ENCODE measurements at places on chromosomes 7 and 10. TPM values are rescaled to one million over a fixed set of nuclear protein-coding genes. Genes with fewer than 3 reads are reported as not detected.
A peak's percentile ranks its signal among the peaks of the same experiment; 100 is the strongest.

The DPCD gene
- total RNA-seq, result 9.9 TPM

The LRRC18 gene
- total RNA-seq, result not detected

- DNase-seq, result no peak
These were observed 78.4 kb upstream of the MEOX2 start for GRCh38 chr7:15764851-15765382.

- no peak for DNase-seq
These were observed 96.3 kb downstream of the CDK14 start for GRCh38 chr7:90692396-90692795.

GRCh38 chr10:61063901-61064300 lies 119.9 kb upstream of the RHOBTB1 start:
- no peak for DNase-seq

GRCh38 chr10:95513941-95514392 lies 47.2 kb downstream of the SORBS1 start:
- no peak for DNase-seq

GRCh38 chr7:115474137-115474536 lies 552.2 kb downstream of the MDFIC start:
- no peak for DNase-seq

DNA sequence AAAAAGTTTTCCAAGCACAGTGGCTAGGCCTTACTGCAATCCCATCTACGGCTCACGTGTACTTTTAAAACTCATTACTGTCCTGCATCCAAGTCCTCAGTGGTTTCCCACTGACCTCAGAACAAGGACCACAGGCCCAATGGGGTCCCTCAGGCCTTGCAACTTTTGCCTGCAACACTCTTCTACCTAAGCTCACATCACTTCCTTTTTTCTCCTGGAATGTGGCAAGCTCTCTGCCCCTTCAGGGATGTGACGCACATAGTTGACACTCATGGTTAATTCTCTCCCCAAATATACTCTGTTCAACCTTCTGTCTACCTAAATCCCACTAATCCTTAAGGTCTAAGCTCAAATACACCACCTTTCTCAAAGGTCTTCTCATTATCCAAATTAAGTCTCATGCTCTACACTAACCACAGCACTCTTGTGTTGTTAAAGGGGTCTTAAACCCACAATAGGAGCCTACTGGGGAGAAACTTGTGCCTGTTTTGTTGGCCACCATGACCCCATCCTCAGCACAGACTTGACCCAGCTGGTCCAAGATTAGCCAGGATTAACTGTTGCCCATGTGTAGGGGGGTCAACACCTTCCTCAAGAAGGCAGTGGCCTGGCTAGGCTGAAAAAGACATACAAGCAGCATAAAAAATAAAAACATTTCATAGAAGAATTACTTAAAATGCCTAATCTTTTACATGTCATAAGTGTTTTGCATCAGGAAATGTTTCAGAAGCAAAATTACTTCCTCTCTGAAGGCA lies 15.2 kb downstream of the HNRNPF start:
- no peak for DNase-seq

DNA sequence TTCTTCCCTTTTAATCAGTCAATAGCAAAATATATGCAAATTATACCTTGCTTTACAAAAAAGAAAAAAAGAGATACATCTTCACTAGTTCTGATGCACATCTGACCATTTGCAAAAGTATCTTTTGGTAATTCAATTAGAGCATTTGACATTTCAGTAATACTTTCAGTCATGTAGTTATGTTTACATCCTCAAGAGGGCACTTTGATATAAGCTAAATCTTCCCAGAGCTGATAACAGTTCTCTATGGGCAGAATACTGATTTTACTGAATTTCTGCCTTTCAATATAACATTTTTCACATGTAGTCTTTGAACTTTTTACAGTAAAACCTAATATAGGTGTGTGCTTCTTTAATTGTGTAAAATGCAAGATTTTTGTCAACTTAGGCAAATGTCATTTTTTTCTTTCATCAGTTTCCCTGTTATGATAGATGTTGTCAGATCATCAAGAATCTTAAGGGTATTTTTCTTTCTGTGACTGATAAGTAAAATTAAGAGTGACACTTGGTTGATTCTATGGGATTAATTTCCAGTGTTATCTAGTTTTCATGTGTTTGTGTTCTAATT lies 703.5 kb upstream of the SEMA3D start:
- no peak for DNase-seq

DNA sequence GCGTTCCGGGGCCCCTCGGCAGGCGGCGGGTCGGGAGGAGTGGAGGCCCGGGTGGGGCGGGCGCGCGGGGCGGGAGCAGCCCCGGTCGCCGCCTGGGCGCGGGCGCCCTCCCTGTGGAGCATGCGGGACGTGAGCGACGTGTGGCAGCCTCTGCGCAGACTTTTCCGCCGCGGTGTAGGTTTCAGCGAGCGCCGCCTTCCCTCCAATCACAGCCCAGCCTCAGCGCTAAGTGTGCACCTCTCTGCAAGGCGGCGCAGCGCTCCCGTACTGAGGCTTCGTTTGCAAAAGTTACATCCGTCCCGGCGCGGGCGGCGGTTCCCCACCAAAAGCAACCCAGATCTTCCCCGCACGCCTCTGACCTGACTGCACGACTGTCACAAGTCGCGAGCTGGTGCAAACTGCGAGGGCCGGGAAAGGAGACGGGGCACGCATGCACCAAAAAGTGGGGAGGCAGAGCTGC lies 1.2 kb upstream of the PFKFB3 start:
- peak; percentile 89 for DNase-seq

Data from mucosa of descending colon (tissue), 3 donors.